SW 1271 (cell line): ENCODE measurements at places on chromosomes 2 and 18.

GRCh38 chr2:54239427-54239826 lies 16.6 kb downstream of the TSPYL6 start:
- DNase-seq, result no peak

- DNase-seq, result no peak
Measured at GRCh38 chr2:122422384-122422991, 667.0 kb downstream of the TSN start.

GRCh38 chr2:48107326-48107925 lies 201.1 kb upstream of the FBXO11 start:
- DNase-seq, result peak; percentile 81

DNA sequence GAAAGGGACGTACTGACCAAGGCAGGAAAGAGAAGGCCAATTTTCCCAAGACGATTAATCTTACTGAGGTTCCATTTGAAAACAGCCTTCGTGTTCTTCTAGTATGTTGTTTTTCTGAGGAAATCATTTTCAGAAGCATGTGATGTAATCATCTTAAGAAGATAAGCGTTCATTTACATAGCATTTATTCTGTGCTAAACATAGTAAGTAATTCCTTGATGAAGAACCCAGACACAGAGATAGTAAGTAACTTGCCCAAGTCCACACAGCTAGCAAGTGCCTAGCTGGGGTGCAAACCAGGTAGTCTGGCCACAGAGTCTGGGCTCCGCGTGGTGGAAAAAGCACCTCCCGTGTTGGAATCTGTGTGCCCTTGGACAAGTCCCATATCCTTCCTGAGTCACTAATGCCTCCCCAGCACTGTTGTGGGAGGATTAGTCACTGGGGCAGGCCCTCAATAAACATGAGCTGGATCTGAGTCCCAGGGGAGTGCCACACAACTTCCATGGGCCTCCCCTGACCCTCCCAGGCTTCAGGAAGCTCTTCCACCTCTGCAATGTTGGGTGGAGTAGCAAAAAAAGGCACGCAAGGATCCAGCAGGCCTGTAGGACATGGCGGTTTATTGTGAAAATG lies 26.9 kb upstream of the ASAP2 start:
- DNase-seq, result no peak

- DNase-seq, result peak; percentile 61
Measured at GRCh38 chr2:134988994-134989605, 58.1 kb downstream of the MAP3K19 start.

GRCh38 chr2:236558993-236559978 lies 10.3 kb upstream of the ACKR3 start:
- no peak for DNase-seq

DNA sequence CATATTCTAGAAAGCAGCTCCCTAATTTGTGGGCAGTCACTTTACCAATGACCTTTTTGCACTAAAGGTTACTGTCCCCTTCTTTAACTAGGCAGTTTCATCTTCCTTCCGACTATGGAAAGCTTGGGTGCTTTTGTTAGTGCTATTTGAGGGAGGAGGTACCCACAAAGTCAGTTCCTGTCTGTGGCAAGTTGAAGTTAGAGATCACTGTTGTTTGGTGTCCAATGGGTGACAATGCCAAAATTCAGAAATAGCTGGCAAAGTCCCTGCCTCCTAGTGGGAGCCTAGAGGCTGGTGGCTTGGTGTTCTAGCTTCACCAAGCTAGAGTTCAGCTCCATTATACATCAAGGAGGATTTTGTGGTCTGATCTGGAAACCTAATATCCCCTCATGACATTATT lies 87.1 kb upstream of the PNPT1 start:
- no peak for DNase-seq

DNA sequence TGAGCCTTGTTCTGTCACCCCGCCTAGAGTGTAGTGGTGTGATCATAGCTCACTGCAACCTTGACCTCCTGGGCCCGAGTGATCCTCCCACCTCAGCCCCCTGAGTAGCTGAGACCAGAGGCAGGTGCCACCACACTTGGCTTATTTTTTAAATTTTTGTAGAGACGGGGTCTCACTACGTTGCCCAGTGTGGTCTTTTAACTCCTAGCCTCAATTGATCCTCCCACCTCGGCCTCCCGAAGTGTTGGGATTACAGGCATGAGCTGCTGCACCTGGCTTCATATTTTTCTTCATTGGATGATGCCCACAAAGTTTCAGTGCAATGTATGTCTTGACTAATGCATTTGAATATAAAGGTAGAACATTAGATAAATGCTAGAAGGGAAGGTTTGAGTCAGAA lies 120.8 kb downstream of the FMNL2 start:
- DNase-seq, result no peak

DNA sequence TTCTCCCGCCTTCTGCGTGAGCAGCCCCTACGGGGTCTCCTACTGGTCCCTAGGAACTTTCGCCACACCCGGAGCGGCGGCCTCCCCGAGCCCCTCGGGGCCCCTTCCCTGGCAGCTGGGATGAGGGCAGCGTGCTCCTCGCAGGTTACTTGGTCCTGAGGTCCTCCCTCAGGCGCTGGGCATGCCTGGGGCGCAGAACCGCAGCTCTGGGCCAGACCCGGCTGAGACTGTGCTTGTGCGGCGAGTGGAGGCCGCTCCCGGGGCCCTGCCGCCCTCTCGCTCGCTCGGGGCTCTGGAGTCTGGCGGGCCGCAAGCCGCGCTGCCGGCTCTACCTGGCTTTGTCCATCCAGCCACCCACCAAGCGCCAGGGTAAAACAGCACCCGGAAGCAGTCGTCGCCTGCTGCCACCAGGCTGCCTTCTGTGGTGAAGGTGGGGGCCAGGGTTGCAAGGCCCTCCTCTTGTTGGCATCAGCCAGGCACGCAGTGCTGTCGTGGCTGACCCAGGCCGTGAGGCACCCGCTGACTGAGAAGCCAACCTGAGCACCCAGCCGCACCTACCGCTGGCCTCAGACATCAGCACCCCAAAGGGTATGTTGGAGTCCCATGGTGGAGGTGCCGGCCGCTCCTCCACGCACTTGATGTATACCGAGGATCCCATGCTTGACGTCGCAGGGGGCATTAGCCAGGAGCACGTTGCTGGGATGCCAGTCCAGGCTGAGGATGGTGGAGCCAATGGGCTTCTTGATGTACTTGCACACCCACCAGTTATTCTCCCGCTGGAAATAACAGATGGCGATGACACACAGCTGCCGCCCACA lies 46.1 kb upstream of the PTH2R start:
- no peak for DNase-seq

DNA sequence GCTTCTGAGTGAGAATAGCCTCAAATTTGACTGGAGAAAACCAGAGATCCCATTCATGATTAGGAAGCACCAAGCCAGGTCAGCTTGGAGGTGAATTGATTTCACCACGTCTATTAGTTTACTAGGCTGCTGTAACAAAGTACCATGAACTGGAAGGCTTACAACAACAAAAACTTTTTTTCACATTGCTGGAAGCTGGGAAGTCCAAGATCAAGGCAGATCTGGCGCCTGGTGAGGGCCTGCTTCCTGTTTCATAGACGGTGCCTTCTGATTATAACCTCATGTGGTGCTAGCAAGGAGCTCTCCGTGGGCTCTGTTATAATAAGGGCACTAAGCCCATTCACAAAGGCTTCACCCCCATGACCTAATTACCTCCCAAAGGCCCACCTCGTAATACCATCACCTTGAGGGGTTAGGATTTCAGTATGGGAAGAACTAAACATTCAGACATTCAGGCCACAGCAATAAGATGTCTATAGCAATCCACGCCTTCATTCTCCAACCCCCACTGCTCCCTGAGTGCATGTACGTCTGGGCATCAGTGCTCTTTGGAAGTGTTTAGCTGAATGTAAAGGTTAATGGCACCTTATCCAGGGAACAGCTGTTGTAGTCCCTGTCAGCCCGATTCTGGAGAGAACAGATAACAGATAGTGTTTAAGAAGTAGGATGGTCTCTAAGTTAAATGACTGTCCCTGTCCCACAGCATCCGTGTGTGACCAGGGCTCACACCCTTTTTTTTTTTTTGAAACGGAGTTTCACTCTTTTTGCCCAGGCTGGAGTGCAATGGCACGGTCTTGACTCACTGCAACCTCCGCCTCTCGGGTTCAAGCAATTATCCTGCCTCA lies 89.2 kb downstream of the SOCS6 start:
- no peak for DNase-seq

- no peak for DNase-seq
Measured at GRCh38 chr2:12965540-12966269, 249.0 kb downstream of the TRIB2 start.

- no peak for DNase-seq
Measured at GRCh38 chr2:73925853-73926492, 707 bp upstream of the DGUOK start.

DNA sequence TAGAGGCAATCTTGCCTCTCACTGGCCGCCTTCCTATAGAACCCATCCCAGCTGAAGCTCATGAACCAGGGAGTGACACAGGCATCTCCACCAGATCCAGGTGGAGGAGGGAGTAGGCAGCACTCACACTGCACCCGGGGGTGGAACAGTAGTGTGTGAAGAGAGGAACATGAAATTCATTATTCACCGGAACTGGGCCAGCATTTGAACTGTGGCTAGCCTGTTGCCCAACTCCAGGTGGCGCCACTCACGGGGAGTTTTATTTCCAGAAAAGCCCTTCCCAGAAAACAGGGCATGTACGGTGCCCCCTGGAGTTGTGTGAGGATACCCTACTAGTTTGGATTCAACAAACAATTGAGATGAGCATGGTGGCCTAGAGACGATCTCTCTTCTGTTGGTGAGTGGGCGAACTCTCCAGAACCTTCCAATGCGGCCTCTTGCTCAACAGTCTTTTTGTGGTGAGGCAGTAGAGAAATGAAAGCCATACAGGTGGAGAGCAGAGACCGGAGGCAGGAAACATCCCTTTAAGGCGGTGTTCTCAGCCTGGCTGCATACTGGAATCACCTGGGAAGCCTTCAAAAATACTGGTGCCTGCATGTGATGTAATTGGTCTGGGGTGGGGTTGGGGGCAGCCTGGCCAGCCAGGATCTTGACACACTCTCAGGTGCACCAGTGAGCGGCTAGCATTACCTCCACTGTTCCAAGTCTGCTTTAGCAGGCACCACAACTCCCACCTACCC lies 73.5 kb upstream of the NEDD4L start:
- no peak for DNase-seq

DNA sequence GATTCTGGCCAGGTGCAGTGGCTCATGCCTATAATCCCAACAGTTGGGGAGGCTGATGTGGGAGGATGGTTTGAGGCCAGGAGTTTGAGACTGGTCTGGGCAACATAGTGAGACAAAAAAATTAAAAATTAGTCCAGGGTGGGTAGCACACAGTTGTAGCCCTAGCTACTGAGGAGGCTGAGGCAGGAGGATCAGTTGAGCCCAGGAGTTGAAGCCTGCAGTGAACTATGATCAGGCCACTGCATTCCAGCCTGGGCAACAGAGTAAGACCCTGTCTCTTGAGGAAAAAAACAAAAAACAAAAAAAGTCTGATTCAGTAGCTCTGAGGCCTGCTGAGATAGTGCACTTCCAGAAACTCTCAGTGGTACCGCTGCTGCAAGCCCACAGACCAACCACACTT lies 7.9 kb upstream of the TET3 start:
- no peak for DNase-seq

- no peak for DNase-seq
Measured at GRCh38 chr2:168194784-168195522, 52.4 kb downstream of the STK39 start.

- DNase-seq, result no peak
Measured at GRCh38 chr2:74682501-74682900, 28.5 kb downstream of the SEMA4F start.

GRCh38 chr2:37795938-37796337 lies 124.5 kb upstream of the CDC42EP3 start:
- no peak for DNase-seq

- DNase-seq, result peak; percentile 36
Measured at GRCh38 chr2:238143239-238143951, 4.9 kb downstream of the KLHL30 start.
